ENCODE measurements at places on chromosomes 7 and 10.

DNA sequence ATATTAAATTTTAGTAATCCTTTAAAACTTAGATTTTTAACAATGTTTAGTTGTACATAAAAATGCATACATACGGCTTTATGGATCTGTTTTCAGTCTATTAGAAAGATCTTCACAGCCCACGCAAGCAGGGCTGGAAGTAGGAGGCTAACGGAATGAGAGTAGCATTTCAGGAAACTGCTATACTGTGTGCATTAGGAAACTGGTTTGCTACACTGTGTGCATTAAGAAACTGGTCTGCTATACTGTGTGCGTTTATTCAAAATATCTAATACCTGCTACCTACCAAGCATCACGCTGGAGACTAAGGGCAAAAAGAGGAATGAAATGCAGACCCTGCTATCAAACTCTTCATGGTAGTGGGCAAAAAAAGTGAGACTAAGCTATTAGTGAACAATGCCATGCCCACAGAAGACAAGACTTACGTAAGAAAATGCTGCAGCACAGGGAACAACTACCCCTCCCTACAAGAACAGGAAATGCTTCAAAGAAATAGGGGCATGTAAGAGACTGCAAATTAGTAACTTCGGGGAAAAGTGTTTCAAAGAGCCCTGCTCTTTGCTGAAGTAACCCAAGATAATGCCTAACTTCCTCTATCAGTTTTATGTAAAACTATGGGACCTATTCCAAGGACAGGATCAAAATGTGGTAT lies 11.3 kb downstream of the RAB11FIP2 start:
- peak; percentile 82 for DNase-seq

DNA sequence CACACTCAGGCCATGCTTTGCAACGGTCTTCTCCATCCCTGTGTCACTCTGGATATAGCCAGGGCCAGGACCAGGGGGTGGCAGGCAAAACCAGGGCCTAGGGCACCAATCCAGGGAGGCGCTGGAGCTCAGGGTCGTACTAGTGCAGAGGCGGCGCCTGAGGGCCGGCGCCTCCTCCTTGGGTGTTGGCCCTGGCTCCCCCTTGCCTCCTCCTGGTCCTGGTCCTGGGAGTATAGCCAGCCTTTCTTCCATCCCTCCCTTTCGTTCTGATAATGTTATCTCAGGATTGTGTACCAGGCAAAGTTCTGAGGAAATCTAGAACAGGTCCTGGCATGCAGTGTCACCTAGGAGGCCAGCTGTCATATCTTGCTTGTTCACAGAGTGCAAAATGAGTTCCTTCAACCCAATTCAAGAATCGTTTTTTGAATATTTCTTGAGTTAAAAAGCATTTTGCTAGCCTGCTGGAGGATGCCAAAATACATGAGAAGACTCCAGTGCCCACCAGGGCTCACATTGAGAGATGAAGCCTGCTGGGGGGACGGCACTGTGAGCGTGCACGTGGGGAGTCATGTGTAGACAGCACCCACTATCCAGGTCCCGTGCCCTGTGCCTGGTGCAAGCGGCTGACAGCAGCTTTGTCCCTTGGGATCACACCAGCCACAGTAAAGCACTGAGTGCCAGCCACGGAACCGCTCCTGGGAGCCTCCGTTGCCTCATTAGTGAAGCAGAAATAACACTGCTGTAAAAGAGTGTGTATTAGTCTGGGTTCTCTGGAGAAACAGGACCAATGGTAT lies 106.9 kb upstream of the C7orf33 start:
- no peak for DNase-seq

- DNase-seq, result peak; percentile 43
Observed at GRCh38 chr10:110613341-110613995, 30.7 kb upstream of the RBM20 start.

- DNase-seq, result no peak
Observed at GRCh38 chr7:38283107-38283506, 9.7 kb upstream of the TARP start.

GRCh38 chr7:142854372-142855113 lies at the start of gene EPHB6:
Gene EPHB6, plus strand, starts transcription at chr7:142855076. Its CDS starts 8,152 bp downstream, at chr7:142863228.
- peak; percentile 86 for DNase-seq

- DNase-seq, result no peak
Observed at GRCh38 chr7:6227294-6227846, 45.1 kb downstream of the CYTH3 start.

- DNase-seq, result no peak
Observed at GRCh38 chr7:24659505-24659904, 86.3 kb downstream of the PALS2 start.

- DNase-seq, result peak; percentile 30
Observed at GRCh38 chr10:125953778-125954385, 57.5 kb downstream of the FANK1 start.

GRCh38 chr10:85916994-85917573 lies 449.5 kb downstream of the GRID1 start:
- no peak for DNase-seq

DNA sequence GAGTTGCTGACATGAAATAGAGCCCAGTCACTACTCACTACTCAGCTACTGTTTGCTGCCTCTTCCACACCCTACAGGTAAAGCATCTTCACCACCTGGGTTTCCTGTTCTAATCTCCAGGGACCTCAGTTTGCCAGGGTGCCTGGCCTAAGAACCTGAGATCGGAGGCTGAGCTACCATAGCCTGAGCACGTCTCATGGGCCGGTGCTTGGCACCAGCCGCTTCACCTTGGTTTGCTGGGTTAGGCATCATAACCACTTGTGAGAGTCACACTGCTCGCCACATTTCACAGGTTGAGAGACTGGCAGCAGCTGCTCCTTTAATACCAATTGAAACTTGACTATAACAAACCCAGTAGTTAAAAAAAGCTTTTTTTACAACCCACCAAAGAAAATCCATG lies 75.1 kb downstream of the EMX2 start:
- no peak for DNase-seq

- DNase-seq, result no peak
Observed at GRCh38 chr7:66615699-66616098, 13.0 kb upstream of the KCTD7 start.

DNA sequence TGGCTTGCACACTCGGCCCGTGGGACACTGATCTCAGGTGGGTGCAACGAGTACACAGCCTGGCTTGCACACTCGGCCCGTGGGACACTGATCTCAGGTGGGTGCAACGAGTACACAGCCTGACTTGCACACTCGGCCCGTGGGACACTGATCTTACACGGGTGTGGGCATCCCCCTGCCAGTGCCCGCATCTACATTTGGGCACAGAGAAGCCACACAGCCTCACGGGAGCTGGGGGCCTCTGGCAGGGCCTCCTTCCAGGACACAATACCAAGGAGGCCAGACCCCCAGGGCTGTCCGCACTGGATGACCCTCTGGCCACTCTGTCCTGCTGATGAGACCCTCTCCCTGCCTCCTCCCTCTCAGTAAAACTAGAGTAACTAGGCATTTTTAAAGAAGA lies 330.5 kb downstream of the DNAJB6 start:
- DNase-seq, result no peak

DNA sequence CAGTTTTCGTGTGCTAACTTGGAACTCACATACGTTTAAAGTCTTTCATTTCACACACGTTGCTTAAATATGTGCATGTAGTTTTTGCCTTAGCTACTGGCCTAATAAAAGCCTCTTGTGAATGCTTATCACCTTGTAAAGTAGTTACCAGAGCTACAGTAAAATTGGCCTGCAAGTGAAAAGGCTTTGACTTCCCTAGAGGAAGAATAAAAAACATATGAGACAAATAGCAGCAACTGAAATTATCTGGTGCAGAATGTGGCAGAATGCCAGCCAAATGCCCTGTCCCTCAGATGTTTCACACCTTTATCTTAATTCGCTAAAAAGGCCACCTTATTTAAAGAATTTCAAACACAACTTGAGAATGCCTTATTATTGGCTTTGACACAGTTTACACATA lies 28.1 kb upstream of the RPA3 start:
- peak; percentile 43 for DNase-seq

DNA sequence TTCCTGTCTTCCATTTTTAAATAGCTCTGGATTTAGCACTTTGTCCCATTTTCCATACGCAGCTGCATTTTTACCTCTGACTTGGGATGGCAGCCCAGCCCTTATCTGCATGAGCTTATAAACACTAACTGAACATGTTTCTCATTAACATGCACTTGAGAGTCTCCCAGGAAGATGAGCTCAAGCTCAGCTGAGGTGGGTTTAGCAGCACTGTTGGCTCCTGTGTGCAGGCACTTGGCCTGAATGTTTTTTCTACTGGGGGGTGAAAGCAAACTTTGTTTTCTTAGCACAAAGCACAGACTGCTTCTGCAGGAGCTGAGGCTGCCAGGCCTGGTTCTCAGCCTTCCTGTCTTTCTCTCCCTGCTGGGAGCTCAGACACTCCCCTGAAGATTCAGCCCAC lies 1093.6 kb upstream of the AUTS2 start:
- DNase-seq, result no peak

DNA sequence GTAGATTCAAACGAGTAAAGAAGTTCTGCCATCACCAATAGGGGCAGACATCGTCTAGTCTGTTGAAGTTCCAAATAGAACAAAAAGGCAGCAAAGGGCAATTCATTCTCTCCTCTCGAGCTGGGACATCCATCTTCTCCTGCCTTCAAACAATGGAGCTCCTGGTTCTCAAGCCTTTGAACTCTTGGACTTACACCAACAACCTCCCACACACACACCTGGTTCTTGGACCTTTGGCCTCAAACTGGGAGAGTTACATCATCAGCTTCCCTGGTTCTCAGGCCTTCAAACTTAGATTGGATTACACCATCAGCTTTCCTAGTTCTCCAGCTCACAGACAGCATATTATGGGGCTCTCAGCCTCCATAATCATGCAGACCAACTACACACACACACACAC lies 9.8 kb upstream of the GIMAP5 start:
- no peak for DNase-seq

DNA sequence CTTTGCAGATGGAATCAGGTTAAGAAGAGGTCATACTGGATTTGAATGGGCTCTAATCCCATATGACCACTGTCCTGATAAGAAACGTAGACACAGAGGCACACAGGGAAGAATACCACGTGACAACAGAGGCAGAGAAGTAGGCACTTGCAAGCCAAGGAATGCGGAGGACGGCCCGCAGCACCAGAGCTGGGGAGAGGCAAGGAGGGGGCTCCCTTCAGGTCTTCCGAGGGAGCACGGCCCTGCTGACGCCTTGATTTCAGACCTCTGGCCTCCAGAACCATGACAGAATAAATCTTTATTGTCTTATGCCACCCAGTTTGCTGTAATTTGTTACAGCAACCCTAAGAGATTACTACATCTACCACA lies 44.7 kb upstream of the TMEM213 start:
- no peak for DNase-seq

DNA sequence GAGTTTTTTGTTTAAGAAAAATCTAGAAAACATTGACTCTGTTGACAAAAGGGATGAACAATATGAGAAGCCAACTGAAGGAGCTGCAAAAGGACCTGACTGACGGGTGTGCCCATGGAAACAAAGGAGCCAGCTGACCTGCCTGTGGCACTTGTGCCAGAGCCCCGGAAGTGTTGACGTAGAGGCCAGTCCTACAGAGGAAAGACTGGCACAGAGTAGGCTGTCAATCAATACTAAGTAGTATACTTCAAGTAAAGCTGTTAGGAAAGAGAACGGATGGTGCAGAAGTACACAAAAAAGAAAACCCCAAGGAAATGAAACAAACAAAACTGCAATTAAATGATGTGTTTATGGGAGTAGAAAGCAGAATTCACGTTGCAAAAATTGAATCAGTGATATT lies 19.0 kb upstream of the ABI1 start:
- DNase-seq, result peak; percentile 30

- DNase-seq, result no peak
Observed at GRCh38 chr7:2659556-2660358, 28.0 kb downstream of the TTYH3 start.

- DNase-seq, result peak; percentile 1
Observed at GRCh38 chr7:54932818-54933543, 85.8 kb upstream of the EGFR start.

DNA sequence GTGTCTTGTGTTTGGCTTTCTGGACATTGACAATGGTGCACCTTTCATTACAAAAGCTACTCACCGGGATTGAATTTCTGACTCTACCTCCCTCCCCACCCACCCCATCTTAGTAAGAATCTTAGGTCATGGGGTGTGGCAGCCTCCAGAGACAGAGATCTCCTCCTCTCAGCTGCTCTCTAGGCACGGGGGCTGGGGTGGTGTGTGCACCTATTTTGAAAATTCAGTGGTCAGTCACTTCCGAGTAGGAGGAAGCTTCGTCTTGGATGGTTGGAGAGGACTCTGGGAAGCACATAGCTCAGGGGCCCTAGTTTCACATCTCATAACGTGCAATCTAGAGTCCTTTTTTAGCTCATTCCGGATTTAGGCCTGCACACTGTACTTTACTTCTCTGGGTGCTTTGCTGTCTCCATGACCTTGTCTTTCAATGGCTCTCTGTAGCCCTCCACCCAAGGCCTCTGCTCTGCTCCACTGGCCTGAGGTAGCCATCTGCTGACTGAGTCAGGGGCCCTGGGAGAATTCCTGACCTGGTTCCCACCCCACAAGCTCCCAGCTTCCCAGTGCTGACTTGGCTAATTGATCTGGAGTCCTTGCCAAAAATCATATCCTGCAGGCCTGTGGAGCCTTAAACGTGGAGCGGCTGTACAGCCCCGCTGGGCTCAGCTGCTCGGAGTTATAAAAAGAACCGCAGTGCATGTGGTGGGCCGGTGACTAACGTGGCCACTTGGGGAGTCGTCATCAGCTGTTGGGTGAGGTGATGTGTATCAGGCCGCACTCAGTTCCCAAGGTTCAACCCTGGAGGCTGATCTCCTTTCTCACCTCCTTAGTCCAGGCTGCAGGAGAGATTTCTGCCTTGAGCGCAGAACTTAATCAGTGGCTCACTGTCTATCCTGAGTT lies 19.3 kb upstream of the ADAMTS14 start:
- no peak for DNase-seq

DNA sequence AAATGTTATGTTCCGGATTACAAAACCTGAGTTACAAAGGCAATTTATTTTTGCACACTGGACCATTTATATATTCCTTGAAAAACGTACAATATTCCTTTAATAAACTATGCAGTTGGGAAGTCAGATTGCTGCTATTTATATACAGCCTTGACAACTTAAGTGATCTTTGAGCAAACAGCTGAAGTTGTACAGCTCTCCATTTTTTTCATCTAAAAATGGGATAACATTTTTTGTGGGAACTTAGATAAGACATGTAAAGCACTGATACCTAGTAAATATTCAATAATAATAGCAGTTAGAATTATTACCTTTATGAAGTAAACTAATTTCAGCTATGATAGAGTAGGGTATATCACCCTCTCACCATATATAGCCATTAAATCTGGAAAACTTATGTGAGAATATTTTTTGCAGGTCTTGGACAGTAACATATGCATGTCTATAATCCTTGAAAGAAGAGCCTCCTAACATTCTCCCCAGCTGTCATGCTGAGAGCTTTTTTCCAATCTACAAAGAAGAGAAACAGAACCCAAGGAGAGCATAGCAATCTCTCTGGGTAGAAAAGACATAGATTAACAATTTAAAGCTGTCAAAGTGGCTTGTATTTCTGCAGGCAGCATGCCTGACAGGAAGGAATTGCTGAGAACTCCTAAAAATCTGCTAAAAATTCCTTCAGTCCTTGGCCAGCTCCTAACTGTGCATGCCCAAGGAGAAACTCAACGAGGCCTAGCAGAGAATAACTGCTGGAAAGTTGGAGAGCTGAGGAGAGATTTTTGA lies 326.0 kb downstream of the CRPPA start:
- DNase-seq, result no peak

GRCh38 chr10:3099291-3100092 lies 32.1 kb downstream of the PFKP start:
- peak; percentile 63 for DNase-seq

GRCh38 chr10:6062101-6062771 lies at the start of gene IL2RA:
Gene IL2RA, minus strand, starts transcription at chr10:6062367. Its CDS starts 216 bp downstream, at chr10:6062151.
- peak; percentile 65 for DNase-seq

- peak; percentile 74 for DNase-seq
Observed at GRCh38 chr7:133853706-133854276, 273.3 kb upstream of the LRGUK start.

All from hematopoietic multipotent progenitor cell treated with erythropoietin and hydrocortisone succinate and interleukin-3 and kit ligand, for 4 days (in vitro differentiated cells).